Renal cortex interstitium (tissue), 15 donors: ENCODE measurements at places on chromosomes 7 and 10. TPM values are rescaled to one million over a fixed set of nuclear protein-coding genes. Genes with fewer than 3 reads are reported as not detected.

The NKX1-2 gene
- not detected for polyA plus RNA-seq

DNA sequence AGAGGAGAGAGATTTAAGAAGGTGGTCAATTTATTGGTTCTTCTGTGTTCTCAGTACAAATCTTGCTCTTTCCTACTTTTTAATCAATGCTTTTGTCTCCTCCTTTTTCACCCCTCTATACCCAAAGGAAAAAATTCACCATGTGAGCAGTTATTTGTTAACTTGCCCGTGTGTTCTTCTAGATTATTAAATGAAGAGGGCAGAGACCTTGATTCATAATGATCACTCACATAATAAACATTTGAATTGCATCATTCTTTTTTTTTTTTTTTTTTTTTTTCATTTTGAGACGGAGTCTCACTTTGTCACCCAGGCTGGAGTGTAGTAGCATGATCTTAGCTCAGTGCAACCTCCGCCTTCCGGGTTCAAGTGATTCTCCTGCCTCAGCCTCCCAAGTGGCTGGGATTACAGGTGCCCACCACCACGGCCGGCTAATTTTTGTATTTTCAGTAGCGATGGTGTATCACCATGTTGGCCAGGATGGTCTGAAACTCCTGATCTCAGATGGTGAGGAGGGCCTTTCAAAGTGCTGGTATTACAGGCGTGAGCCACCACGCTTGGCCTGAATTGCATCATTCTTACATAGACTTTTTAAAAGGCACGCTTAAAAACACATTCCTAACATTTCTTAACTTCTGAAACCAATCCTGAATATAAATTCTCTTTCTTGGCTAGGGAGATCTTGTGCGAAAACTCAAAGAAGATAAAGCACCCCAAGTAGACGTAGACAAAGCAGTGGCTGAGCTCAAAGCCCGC lies 3.6 kb downstream of the GARS1 start:
- DNase-seq = no peak

DNA sequence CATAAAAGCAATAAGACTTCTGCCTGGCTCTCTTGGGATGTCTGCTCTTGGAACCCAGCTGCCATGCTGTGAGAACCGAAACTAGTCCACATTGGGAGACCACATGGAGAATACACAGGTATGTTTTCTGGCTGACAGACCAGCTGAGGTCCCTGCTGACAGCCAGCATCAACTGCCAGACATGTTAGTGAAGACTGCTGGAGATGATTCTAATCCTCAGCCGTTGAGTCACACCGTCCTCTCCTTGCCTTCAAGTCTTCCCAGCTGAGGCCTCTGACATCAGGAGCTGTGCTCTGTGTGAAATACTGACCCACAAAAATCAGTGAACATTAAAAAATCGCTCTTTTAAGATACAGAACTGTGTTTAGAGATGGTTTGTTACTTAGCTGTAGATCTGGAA lies 36.9 kb upstream of the AGR2 start:
- DNase-seq = no peak

DNA sequence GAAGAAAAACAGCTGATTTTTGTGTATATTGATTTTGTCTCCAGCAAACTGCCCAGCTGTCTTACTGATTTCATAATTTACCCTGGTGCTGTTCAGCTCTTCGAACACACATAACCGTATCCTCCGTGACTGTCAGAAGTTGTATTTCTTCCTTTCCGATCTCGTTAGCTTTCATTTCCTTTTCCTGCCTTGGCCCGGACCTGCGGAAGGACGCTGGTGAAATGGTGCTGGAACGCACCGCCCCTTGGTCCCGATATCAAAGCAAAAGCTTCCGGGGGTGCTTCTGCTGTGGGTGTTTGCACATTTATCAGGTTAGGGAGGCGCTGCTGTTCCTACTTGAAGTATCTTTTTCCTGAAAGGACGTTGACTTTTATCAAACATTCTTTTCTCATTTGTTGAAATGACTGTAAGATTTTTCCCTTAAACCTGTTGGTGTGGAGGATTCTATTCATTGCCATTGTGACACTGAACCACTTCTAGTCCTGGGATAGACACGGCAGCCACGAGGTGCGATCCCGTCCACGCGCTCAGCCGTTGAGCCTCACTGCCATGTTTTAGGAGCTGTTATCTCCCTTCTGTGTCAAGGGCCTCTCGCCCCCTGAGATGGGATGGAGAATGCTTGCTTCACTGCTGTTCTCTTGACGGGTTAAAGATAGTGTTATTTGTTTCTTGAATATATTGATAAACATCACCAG lies 72.6 kb downstream of the FOXL3 start:
- DNase-seq = no peak

The CLDN4 gene
- polyA plus RNA-seq = 83.9 TPM

The RPEL1 gene
- polyA plus RNA-seq = 0.14 TPM

DNA sequence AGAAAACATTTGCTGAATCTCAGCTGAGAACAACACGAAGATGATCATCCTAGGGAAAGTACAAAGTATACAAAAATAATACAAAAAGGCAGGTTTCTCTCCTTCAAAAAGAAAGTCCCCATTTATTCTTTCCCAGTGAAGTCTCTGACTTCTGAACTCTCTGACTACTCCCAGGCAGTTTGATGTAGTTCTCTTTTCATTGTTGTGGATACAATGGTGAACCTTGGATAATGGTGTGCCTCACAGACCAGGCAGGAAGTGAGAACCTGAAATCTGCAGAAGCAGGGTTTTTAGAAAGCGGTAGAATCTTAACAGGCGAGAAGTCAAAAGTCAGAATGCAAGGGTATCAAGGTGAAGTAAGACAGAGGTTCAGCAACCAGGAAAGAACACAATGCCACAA lies 150.8 kb upstream of the NRP1 start:
- no peak for DNase-seq

The WNT16 gene
- polyA plus RNA-seq = 0.06 TPM

DNA sequence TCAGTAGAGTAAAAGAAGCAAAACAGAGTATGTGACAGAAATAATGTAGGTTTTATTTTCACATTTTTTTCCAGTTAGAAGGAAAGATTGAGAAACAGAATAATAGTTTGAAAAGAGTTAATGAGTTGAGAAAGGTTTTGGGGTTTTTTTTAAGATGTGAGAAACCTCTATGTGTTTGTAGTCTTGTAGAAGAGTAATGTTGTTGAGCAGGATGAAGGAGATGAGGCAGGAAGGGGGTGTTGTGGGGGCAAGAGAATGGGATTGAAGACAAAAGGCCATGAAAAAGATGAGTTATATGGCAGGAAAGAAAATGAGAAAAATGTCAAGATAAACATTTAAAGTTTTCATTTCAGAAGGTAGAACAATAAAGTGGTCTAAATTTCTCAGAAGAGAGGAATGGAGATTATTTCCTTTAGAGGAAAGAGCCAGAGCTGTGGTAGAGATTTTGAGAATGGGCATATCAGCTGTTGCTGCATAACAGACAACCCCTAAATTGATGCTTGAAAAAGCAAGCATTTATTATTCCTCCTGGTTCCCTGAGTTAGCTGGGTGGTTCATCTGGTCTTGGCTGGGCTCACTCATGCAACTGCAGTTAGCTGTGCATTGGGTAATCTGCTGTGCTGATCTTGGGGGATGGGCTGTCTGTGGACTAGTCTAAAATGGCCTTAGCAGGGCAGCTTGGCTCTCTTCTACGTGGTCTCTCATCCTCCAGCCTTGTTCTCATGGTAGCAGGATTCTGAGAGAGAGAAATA lies 27.1 kb downstream of the PCGF5 start:
- DNase-seq = no peak

DNA sequence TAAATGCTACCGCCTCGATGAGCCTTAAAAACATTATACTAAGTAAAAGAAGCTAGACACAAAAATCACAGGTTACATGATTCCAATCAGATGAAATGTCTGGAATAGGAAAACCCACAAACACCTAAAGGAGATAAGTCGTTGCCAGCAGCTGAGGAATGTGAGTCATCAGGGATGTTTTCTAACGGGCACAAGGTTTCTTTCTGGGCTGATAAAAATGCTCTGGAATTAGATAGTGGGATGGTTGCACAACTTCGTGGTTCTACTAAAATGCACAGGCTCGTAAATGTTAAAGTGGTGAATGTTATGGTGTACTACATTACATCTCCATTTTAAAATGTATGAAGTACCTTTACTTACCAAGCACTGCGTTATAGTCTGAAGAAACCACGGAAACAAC lies 9.7 kb downstream of the ABLIM1 start:
- no peak for DNase-seq
